ENCODE measurements at places on chromosomes 7 and 10.

DNA sequence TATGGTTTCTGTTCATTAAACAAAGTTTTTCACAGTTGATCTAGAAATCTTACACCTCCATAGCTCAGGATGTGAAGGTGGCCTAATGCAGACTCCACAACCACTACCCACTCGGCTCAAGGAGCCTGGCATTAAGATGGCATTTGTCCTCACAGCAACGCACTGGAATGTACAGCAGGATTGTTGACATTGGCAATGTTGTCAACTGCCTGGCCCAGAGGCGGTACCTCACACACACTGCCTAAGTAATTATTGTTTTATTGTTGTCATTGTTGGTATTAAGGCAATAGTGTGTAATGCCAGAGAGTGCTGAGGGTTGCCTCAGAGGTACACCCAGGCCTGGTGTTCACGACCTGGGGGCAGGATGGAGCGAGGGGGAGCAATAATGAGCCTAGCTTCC, 38.3 kb downstream of the LRRC18 start:
- no peaks in the 10 kb centered on the region for H3K36me3 ChIP-seq
- H3K4me3 ChIP-seq = no peak overlapping the region
- peak overlapping the region; percentile 46 for H3K27ac ChIP-seq
- no peak for DNase-seq

DNA sequence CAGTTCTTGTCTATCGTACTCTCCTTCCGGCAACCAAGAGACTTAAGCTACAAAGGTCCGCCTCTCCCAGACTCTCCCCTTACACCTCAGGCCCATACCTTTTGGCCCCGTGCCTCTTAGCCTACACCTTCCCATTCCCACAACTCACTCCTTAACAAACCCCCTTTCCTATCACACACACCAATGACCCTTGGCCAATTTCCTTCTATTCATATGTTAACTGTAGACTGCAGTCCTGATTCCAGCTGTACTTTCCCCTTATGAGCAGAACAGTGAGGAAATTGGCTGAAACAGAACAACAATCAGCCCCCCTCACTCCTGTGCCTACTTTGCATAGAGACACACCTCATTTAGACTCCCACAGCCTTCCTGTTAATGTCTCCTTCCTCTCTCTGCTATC, 1.4 kb upstream of the TMEM139 start:
- no peaks in the 10 kb centered on the region for H3K36me3 ChIP-seq
- H3K4me3 ChIP-seq = no peak overlapping the region
- no peaks in the 10 kb centered on the region for H3K27me3 ChIP-seq
- peaks cover 31% of the 10 kb centered on the region for H3K4me1 ChIP-seq
- H3K27ac ChIP-seq = no peak overlapping the region

GRCh38 chr10:120336306-120336910, 120.6 kb upstream of the PLPP4 start:
- H3K4me3 ChIP-seq = no peak overlapping the region
- H3K27ac ChIP-seq = no peak overlapping the region
- H3K36me3 ChIP-seq = no peaks in the 10 kb centered on the region
- H3K4me1 ChIP-seq = no peaks in the 10 kb centered on the region

DNA sequence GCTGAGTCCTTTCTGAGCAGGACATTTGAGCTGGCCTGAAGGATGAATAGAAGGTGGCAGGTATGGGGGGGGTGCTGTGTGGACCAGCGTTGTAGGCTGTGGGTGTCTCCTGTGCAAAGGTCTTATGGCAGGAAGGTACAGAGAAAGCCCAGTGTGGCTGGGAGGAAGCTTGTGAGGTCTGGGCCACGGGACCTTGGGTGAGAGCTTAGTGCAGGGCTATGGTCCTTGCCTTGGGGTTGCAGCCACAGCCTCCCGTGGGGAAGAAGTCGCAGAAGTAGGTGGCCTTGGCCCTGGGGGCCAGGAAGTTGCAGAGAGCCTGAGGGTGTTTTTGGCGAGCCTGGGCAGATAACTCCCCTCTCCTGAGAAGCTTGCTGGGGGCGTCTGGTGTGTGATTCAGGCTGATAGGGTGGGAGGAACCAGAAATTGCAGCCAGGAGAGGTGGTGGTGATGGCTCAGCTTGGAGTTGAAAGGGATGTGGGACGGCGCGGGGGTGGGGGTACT, 172.0 kb upstream of the TNRC18 start:
- no peaks in the 10 kb centered on the region for H3K36me3 ChIP-seq
- no peaks in the 10 kb centered on the region for H3K27me3 ChIP-seq
- peak overlapping the region; percentile 22 for H3K27ac ChIP-seq
- H3K4me1 ChIP-seq = peaks cover 84% of the 10 kb centered on the region

GRCh38 chr7:128415217-128415785, 5.5 kb upstream of the IMPDH1 start:
- H3K27ac ChIP-seq = no peak overlapping the region
- H3K4me1 ChIP-seq = peaks cover 7% of the 10 kb centered on the region
- DNase-seq = no peak
- H3K4me3 ChIP-seq = no peak overlapping the region
- H3K36me3 ChIP-seq = no peaks in the 10 kb centered on the region

DNA sequence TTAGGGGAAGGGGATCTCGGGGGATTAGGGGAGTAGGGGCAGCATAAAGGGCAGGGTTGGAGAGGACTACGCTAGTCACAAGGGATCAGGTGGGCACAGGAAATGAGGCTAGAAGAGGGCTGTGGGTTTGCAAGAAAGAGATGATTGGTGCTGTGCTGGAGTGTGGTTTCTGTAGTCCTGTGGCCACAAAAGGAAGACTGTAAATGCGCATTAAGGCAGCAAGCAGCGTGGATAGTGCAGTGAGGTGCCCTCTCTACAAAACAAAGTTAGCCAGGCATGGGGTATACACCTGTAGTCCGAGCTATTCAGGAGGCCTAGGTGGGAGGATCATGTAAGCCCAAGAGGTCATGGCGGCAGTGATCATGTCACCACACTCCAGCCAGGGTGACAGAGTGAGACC, 212.1 kb downstream of the MLLT10 start:
- H3K27ac ChIP-seq = no peak overlapping the region
- no peak for DNase-seq
- H3K4me3 ChIP-seq = no peak overlapping the region
- no peaks in the 10 kb centered on the region for H3K4me1 ChIP-seq
- peaks cover 26% of the 10 kb centered on the region for H3K36me3 ChIP-seq

GRCh38 chr7:767941-768731, 41.1 kb upstream of the PRKAR1B start:
- no peak for DNase-seq
- peaks cover 37% of the 10 kb centered on the region for H3K36me3 ChIP-seq
- H3K4me1 ChIP-seq = peaks cover 23% of the 10 kb centered on the region
- no peak overlapping the region for H3K4me3 ChIP-seq

GRCh38 chr10:75806186-75806585, 374.8 kb downstream of the LRMDA start:
- no peaks in the 10 kb centered on the region for H3K27me3 ChIP-seq
- H3K27ac ChIP-seq = no peak overlapping the region
- no peak overlapping the region for H3K4me3 ChIP-seq

- no peaks in the 10 kb centered on the region for H3K27me3 ChIP-seq
- DNase-seq = peak; percentile 82
- H3K4me3 ChIP-seq = peak overlapping the region; percentile 79
- peak overlapping the region; percentile 97 for H3K27ac ChIP-seq
- no peaks in the 10 kb centered on the region for H3K36me3 ChIP-seq
Measured at GRCh38 chr7:42236266-42236975, 588 bp downstream of the GLI3 start.

DNA sequence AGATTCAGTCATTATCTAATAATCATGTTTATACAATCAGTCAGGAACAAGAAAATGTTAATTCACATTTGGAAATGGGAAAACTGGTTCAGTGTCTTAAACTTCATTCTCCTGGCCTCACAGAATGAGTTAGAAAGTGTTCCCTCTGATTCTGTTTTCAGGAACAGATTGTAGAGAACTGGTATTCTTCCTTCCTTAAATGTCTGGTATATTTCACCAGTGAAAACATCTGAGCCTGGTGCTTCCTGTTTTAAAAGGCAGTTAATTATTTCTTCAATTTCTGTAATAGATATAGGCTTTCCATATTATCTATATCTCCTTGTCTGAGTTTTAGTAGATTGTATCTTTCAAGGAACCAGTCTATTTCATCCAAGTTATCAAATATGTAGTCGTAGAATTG, 97.1 kb upstream of the TMEM168 start:
- no peak overlapping the region for H3K27ac ChIP-seq
- H3K4me3 ChIP-seq = no peak overlapping the region
- H3K36me3 ChIP-seq = no peaks in the 10 kb centered on the region
- peaks cover 3% of the 10 kb centered on the region for H3K4me1 ChIP-seq
- no peak for DNase-seq

DNA sequence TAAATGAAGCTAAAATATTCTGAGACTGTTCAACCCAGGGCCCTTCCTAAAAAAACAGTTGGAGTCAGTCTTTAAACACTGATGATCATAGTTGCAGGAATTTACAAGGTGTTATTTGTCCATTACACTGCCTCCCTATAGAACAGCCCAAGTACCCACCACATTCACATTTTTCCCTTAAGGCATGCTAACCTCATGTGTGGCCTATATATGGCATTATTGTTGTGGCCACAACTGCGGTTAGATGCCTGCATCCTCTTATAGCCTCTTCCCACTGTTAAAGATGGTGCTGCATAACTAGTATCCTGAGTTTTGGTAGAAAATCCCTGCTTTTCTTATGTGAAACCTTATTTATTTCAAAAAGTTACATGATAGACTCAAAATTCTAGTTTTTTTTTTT, 287.9 kb upstream of the SEMA3A start:
- H3K27ac ChIP-seq = no peak overlapping the region
- no peaks in the 10 kb centered on the region for H3K36me3 ChIP-seq
- no peaks in the 10 kb centered on the region for H3K27me3 ChIP-seq

DNA sequence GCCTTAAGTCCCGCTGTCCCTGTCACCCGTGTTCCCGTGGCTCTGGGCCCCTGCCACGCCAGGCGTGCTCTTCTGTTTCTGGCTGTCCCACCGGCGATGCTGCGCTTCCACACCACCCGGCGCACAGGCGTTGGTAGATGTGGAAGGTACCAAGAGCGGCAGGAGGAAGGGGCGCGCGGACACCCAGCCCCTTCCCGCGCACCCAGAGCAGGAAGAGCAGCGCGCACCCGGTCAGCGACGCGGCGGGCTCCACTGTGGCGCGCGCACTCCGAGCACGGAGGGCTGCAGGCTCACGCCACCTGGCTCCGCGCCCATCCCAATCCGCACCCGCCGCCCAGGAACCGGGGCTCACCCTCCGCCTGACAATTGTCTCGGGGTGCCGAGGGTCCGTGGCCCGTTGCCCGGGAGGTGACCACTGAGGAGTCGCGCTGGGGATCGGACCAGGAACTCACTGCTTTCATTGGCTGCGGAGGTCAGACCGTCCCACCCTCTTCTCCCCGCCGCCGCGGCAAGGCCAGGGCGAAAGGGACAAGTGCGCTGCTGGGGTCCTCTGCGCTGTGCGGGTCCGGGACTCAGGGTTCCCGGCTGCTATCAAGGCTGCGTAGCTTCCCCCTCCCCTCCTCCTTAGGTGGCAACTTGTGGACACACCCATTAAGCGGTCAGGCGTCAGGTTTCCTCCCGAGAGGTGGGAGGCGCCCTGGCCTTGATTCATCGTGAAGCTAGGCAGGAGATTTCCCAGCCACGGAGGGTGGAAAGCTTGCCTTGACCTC, 121.6 kb upstream of the ZNF92 start:
- peaks cover 13% of the 10 kb centered on the region for H3K4me1 ChIP-seq
- H3K36me3 ChIP-seq = no peaks in the 10 kb centered on the region
- peaks cover 5% of the 10 kb centered on the region for H3K27me3 ChIP-seq
- DNase-seq = no peak

- no peak for DNase-seq
- H3K27ac ChIP-seq = no peak overlapping the region
- no peaks in the 10 kb centered on the region for H3K27me3 ChIP-seq
- no peaks in the 10 kb centered on the region for H3K36me3 ChIP-seq
Measured at GRCh38 chr7:40673285-40673684, 538.5 kb downstream of the SUGCT start.

GRCh38 chr7:16431646-16432424, 10.5 kb upstream of the CRPPA start:
- DNase-seq = no peak
- no peaks in the 10 kb centered on the region for H3K27me3 ChIP-seq
- H3K27ac ChIP-seq = no peak overlapping the region
- H3K4me1 ChIP-seq = no peaks in the 10 kb centered on the region
- H3K36me3 ChIP-seq = no peaks in the 10 kb centered on the region

GRCh38 chr7:50851891-50852290, 69.2 kb upstream of the GRB10 start:
- no peak overlapping the region for H3K4me3 ChIP-seq
- H3K4me1 ChIP-seq = no peaks in the 10 kb centered on the region
- no peaks in the 10 kb centered on the region for H3K27me3 ChIP-seq
- no peaks in the 10 kb centered on the region for H3K36me3 ChIP-seq
- no peak for DNase-seq
- H3K27ac ChIP-seq = no peak overlapping the region

GRCh38 chr10:70893227-70894006, 5.1 kb upstream of the PCBD1 start:
- H3K36me3 ChIP-seq = no peaks in the 10 kb centered on the region
- no peak for DNase-seq
- H3K4me1 ChIP-seq = peaks cover 8% of the 10 kb centered on the region
- no peak overlapping the region for H3K27ac ChIP-seq
- no peaks in the 10 kb centered on the region for H3K27me3 ChIP-seq

DNA sequence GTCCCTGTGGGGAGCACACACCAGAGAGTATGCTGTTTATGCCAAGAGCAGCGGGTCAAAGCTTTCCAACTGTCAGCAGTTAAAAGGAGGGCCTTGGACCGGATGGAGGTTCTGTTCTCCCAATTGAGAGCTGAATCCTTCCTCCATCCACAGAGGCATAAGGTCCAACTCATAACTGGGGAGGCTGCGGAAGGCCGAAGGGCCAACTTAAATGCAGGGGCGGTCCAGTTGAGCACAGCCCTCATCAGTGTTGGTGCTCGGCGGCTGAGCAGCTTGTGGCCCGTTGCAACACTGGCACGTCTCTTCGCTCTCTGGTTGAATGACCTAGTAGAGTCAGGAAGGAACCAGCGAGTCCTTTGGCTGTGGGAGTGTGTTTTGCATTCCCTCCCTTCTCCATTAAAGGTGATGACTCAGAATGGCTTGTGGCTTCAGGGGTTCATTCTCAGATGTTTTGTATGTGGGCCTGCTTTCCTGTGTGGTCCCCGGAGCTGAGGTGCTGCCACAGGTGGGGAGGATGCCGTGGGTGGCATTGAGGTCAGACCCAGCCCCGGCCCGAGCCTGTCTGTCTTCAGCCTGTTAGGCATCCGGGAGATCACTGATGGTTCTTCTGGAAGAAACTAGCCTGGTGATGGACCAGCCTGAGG, 44.8 kb upstream of the DMBT1 start:
- DNase-seq = no peak
- H3K4me1 ChIP-seq = peaks cover 3% of the 10 kb centered on the region
- no peak overlapping the region for H3K27ac ChIP-seq
- H3K4me3 ChIP-seq = no peak overlapping the region
- H3K36me3 ChIP-seq = peaks cover 42% of the 10 kb centered on the region
- H3K27me3 ChIP-seq = no peaks in the 10 kb centered on the region

- H3K27ac ChIP-seq = no peak overlapping the region
- no peaks in the 10 kb centered on the region for H3K4me1 ChIP-seq
- no peaks in the 10 kb centered on the region for H3K36me3 ChIP-seq
- DNase-seq = no peak
- no peaks in the 10 kb centered on the region for H3K27me3 ChIP-seq
- no peak overlapping the region for H3K4me3 ChIP-seq
Measured at GRCh38 chr10:6995831-6996230, 415.0 kb downstream of the SFMBT2 start.

DNA sequence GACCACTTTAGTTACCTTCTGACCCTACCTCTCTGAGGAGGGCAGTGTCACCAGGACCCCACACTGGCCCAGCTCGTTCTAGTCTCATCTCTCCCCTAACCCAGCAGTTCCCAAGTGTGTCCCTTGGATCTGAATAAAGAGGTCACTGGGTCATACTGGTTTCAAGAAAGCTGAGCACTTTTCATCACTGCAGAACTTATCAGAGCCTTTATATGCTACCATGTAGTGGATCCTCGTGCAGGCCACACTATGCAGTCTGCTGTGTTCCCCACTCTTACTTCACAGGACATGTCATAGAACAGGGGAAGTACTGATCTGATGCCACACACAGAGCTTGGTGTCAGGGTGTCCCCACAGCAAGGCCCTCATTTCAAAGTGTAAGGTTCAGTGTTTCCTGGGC, 113.8 kb downstream of the GFRA1 start:
- H3K4me3 ChIP-seq = no peak overlapping the region
- H3K36me3 ChIP-seq = no peaks in the 10 kb centered on the region
